Activated CD8-positive, alpha-beta memory T cell treated with anti-CD3 and anti-CD28 coated beads for 1 hour (primary cell): ENCODE measurements at places on chromosomes 7 and 10.

DNA sequence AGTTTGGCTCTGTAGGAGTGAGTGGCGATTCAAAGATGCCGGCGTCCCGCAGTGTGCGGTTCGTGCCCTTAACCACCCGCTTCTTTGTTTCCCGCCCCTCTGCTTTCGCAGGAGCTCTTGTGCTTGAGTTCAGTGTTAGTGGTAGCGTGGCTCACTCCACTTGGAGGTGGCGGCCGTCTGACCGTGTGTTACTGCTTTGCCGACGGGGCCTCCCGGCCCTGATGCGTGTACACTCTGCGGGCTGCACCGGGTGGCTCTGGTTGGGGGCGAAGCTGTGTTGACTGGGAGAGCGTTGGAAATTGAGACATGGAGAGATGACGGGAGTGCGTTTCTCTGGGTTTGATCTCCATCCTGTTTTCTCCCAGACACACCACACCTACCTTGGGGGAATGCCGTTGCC is 31.4 kb downstream of the SHH start:
- no peak for DNase-seq

DNA sequence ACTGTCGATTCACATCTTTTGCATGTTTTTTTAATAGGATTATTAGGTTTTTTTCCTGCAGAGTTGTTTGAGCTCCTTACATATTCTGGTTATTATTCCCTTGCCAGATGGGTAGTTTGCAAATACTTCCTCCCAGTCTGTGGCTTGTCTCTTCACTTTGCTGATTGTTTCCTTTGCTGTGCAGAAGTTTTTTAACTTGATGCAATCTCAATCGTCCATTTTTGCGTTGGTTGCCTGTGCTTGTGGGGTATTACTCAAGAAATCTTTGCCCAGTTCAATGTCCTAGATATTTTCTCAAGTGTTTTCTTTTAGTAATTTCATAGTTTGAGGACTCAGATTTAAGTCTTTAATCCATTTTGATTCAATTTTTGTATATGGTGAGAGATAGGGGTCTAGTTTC is 95.4 kb downstream of the TBXAS1 start:
- no peak for DNase-seq

DNA sequence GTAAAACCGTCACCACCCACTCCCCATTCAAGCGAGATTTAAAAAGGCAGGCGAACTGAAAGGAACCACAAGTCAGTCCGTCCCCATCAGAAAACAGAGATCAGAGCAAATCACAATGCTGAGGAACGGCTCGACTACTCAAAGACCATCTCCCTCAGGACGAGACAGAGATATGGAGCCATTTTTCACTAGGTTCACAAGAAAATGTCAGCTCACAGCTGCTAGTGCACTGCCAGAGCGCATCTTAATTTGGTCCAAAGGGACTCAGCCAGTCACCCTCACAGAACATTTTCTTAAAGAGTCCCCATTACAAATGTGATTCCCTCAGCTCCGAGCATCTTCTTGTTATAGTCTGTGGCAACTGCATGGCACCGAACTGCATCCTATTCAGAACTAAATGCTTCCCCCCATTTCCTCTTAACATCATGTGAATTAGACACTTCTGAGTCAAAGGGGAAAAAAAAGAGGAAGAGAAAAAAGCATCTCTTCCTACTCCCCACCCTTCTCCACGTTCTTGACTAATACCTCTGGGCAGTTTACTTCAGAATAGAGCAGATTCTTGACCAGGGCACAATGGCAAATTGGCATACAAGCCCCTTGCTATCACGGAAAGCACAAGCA is 683.9 kb downstream of the MAGI2 start:
- no peak for DNase-seq

DNA sequence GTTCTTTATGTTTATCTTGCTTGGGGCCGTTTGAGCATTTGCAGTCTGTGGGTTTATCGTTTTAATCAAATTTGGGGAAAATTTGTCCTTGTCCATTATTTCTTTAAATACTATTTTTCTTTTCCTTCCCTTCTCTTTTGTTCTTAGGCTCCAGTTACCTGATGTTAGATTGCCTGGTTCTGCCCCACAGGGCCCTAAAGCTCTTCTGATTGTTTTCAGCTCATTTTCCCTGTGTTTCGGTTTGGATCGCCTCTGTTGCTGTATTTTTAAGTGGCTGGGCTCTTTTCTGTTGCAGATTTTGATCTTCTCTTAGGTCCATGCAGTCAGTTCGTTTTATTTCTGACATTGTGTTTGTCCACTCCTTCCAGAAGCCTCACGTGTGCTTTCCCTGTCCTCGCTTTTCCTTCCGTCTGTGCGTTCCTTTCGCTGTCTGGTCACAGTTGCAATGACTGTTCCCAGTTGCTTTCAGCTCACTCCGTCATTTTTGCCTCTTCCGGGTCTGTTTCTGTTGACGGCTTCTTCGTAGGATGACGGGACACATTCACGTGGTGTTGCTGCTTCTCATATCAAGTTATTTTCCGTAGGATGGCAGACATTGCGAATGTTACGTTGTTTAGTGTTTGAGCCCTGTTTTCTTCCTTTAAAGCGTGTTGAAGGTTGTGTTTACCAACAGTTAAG is 111.4 kb downstream of the INPP5A start:
- DNase-seq: no peak

DNA sequence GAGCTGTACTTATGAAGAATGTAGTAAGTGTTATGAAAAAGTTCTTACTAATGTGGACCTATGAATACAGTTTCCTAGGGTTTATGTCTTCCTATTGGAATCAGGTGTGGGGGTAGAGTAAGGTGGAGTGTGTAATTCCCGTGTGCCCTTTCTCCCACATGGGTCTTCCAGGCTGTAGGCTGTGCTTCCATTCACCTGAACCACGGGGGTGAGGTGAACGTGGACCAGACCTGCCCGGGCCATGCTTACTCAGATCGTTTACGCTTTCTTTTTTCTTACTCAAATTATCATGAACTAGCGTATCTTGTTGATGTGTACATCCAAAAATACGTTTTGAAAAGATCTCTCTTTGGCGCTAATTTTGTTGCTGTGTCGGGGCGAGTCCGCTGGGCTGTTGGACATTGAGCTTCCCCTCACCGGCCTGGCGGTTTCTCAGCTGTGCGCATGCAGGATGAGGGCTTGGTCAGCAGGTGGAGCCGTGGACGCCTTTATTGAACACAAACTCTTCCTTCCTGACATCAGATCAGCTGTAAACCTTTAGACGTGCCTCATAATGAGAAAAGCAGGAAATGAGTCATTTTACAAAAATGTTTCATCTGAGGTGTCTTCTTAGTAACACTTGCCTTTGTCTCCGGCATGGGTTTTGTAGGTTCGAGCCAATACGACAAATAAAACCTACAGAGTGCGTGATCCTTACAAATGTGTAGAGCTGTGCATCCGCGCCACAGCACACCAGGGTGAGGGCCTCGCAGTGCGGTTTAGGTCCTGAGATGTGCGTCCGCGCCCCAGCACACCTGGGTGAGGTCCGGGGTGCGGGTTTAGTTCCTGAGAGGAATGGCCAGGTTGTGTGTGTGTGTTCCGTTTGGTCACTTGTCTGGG is 53.8 kb downstream of the WDR37 start:
- peak; percentile 30 for DNase-seq

DNA sequence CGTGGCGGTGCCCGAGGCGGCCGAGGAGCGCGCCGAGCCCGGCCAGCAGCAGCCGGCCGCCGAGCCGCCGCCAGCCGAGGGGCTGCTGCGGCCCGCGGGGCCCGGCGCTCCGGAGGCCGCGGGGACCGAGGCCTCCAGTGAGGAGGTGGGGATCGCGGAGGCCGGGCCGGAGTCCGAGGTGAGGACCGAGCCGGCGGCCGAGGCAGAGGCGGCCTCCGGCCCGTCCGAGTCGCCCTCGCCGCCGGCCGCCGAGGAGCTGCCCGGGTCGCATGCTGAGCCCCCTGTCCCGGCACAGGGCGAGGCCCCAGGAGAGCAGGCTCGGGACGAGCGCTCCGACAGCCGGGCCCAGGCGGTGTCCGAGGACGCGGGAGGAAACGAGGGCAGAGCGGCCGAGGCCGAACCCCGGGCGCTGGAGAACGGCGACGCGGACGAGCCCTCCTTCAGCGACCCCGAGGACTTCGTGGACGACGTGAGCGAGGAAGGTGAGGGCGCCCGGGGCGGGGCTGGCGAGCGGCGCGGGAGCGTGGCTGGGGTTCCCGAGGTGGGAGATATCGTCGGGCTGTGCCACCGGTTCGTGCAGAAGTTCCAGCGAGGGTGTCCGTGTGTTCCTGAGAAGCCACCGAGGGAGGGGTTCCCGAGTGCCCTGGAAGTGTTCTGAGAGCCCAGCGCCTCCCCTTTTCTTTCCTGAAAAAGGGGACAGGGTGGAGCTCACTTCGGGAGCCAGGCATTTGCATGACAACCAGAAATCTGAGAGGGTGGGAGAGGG is 495 bp downstream of the EIF3B start:
- DNase-seq: no peak

DNA sequence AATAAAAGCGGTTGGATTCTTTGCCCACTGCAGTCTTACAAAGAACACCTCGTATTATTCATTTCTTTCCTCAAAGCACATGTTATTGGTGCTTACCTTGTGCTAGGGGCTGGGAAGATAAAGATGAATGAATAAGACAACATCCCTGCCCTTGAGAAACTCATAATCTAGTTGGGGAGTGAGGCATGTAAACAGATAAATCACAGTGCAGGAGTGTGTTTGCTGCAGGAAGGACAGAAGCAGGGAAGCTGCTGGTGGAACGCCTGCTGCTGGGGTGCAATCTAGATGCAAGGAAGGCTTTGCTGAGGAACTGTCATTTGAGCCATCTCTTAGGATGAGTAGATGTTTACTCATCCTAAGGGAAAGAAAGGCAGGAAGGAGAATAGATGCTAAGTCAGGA is 135.6 kb downstream of the TMEM178B start:
- no peak for DNase-seq

GRCh38 chr7:114879554-114879953 is 42.3 kb upstream of the MDFIC start:
- no peak for DNase-seq

- DNase-seq: no peak
Measured at GRCh38 chr7:116339564-116339963, 129.2 kb downstream of the TES start.

GRCh38 chr10:3068968-3069737 is 1.8 kb downstream of the PFKP start:
- no peak for DNase-seq

- no peak for DNase-seq
Measured at GRCh38 chr7:135428879-135429278, 81.0 kb downstream of the CNOT4 start.
